Cerebellum (tissue), 4 donors: ENCODE measurements at places on chromosomes 3 and 15. TPM values are rescaled to one million over a fixed set of nuclear protein-coding genes. Genes with fewer than 3 reads are reported as not detected.

Gene MYZAP
- 0.64 TPM for total RNA-seq

Gene GTF2E1
- 14.4 TPM for total RNA-seq

Gene ANP32A
- total RNA-seq = 82.8 TPM

Gene CNTN4
- total RNA-seq = 57.6 TPM

Gene CCDC54
- total RNA-seq = 0.54 TPM

Gene COLQ
- 2.5 TPM for total RNA-seq

Gene KLHL40
- 0.09 TPM for total RNA-seq

Gene PDZRN3
- 14.1 TPM for total RNA-seq

Gene SPATA12
- total RNA-seq = not detected

Gene GCSAM
- total RNA-seq = 0.27 TPM

Gene GADL1
- 0.27 TPM for total RNA-seq

Gene FBXW12
- total RNA-seq = 1.2 TPM

Gene THSD4
- total RNA-seq = 4.6 TPM

Gene MESP2
- total RNA-seq = 0.27 TPM

Gene C3orf22
- 0.18 TPM for total RNA-seq

Gene THRB
- 7.7 TPM for total RNA-seq

Gene GOLGA8J
- total RNA-seq = 0.36 TPM

Gene AADACL2
- total RNA-seq = not detected

Gene AP2M1
- 199 TPM for total RNA-seq

Gene SERPINI1
- 36.5 TPM for total RNA-seq

Gene LRRC15
- not detected for total RNA-seq

Gene SMAD6
- total RNA-seq = 10.8 TPM

Gene MUC20
- 4.3 TPM for total RNA-seq

Gene TNIK
- 74.9 TPM for total RNA-seq

Gene FMN1
- total RNA-seq = 1.8 TPM
